ENCODE measurements at places on chromosomes 1 and 21.

- DNase-seq = no peak
These were observed 148.9 kb upstream of the IGSF21 start for GRCh38 chr1:17958704-17959103.

- DNase-seq = no peak
These were observed 20.6 kb downstream of the SLC2A1 start for GRCh38 chr1:42937836-42938644.

DNA sequence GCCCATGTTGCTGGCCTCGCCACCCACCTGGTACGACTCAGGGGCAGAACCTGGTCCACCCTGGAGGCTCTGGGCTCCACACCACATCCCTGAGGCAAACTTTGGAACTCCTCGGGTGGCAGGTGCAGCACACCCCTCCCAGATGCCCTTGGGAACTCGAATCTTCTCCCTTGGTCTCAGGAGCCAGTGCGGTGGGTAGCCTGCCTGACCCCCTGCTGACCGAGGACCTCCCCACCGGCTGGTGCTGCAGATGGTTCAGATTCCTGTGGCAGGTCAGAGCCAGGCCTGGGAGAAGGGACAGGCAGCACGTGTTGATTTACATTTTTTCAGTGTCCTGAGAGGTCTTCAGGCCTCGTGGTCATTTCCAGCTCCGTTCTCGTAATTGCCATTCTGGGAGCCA is 6.3 kb upstream of the CFAP410 start:
- DNase-seq = no peak

- no peak for DNase-seq
These were observed 58.6 kb upstream of the ARHGAP29 start for GRCh38 chr1:94296018-94296417.

DNA sequence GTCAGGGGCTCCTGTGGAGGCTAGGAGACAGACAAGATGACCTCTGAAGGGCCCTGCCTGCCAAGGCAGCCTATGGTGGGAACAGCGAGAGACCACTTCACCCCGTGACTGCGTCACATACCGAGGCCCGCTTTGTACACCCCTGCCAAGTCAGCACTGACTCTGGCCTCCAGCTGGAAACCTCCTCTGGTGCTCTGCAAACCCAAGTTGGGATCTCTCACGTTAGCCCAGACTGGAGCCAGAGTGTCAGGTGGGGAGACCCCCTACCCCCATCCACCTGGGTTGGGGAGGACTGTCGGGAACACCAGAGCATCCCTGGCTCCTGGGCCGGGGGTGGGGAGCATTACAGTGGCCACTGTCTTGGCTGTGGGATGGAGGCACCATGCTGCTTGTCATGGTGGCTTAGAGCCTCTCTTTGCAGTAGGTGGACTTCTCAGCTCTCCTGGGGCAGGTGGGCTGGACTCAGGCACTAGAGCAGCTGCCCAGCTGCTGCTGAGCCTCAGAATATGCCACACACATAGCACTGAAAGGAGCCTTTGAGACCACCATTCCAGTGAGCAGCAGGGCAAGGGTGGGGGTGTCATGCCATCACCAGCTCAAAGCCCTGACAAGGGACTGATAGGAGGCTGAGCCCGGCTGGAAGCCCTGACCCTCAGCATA is 50.4 kb downstream of the ELK4 start:
- no peak for DNase-seq

DNA sequence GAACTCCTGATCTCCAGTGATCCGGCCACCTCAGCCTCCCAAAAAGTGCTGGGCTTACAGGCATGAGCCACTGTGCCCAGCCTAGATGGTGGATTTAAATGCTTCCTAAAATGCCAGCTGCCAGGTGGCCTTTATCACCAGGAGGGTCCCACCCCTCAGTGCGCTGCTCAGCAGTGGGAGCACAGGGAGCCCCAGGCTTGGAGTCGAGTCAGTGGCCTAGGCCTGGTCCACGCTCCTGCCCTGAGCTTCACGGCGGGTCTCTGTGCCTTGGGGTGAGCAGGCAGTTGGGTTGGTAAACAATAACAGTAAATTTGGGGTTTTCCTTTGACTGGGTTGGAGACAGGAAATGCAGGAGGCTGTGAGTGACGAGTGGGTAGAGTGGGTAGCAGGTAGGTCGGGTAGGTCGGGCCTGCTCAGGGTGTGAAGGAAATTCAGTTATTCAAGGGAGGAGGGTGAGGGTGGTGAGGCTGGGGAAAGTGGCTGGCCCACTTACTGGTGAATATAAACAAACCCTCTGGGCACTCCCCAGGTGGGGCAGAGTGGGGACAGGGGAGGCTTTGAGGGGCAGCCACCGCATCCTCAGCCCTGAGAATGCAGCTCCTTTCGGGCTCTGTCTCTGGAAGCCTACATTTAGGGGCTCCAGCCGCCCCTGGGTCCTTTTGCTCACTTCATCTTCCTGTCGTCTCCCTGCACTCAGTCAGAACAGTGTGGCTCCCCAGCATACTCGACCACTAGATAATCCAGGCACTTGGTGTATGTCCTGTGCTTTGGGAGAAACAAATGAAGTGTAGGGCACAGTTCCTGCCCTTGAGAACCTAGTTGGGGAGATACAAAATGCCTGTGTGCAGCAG is 33.5 kb upstream of the IL19 start:
- peak; percentile 34 for DNase-seq

DNA sequence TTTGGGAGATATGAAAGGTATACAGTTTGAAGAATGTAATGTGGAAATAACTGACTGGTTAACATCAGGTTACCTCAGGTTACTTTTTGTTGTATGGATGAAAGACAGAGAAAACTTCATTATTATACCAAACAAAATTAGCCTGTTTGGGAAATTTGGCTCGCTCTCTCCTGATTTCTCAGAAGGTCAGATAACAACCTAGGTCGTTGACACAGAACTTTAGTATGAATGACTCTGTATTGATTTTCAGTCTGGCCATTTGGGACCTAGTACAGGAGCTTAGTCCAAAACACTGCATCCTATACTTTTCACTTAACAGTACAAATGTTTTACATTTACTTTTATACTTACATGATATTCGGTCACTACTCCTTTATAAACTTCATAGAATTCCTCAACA is 128.3 kb downstream of the ATP1B1 start:
- DNase-seq = no peak

DNA sequence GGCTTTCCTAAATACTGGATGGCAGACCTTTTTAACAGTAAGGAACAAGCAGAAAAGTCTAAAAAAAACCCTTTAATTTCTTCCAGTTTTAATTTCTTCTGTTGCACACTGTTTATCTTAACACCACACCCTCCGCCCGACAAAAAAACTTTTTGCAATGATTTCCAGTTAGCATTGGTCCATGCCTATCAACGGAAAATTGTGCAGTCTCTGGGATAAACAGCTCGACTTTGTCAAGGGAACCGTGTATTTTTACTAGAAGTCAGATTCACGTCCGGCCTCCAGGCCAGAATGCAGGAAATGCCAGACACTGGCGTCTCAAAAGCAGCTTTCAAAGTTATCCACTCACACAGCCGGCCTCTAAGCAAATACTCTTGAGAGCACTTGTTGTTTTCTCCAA is 378 bp upstream of the NUP210L start:
- DNase-seq = no peak

GRCh38 chr1:216410026-216410425 is 13.2 kb downstream of the USH2A start:
- DNase-seq = no peak

- no peak for DNase-seq
These were observed 9.8 kb upstream of the GJA8 start for GRCh38 chr1:147892731-147893214.

DNA sequence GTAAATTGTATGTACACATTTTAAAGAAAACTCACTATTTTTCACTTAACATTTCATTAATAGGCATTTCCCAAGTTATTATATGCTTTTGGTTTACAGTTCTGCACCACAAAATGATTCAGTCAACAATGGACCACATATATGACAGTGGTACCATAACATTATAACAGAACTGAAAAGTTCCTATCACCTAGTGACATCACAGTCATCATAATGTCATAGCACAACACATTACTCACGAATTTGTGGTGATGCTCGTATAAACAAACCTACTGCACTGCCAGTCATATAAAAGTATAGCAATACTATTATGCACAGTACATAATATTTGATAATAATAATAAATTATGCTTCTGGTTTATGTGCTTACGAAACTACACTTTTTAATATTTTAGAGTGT is 30.9 kb downstream of the DNAI4 start:
- DNase-seq = no peak

DNA sequence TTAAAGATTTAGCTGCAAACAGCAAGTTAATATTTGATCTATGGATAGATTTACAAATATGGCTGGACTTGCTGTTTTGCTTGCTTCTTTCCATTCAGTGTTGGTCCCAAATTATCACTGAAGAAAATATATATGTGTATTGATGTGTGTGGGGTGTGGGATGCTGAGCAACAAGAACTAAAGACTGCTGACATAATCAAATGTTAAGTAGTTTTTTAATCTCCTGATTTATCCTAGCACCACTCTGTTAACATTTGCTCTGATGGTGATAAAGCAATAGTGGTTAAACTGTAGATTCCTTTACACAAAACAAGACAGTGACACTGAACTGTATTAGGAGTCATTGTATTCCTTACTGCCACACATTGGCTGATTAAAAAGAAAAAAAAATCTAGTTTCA is 1023.5 kb upstream of the B3GALT2 start:
- DNase-seq = no peak

DNA sequence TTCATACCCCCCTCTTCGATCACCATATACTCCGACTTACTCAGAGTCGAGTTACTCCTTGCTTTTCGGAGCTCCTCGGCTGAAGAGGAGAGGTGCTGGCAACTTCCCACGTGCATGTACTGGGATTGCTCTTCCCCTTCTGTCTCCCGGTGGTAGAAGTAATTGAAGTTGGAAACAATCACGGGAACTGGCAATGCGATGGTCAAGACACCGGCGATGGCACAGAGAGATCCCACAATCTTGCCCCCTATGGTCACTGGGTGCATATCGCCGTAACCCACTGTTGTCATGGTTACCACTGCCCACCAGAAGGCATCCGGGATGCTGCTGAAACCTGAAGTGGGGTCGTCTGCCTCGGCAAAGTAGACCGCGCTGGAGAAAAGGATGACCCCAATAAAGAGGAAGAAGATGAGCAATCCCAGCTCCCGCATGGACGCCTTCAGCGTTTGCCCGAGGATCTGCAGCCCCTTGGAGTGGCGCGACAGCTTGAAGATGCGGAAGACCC is 1.5 kb downstream of the KCNA3 start:
- no peak for DNase-seq

- no peak for DNase-seq
These were observed 235.9 kb upstream of the DMRTA2 start for GRCh38 chr1:50659107-50659662.

DNA sequence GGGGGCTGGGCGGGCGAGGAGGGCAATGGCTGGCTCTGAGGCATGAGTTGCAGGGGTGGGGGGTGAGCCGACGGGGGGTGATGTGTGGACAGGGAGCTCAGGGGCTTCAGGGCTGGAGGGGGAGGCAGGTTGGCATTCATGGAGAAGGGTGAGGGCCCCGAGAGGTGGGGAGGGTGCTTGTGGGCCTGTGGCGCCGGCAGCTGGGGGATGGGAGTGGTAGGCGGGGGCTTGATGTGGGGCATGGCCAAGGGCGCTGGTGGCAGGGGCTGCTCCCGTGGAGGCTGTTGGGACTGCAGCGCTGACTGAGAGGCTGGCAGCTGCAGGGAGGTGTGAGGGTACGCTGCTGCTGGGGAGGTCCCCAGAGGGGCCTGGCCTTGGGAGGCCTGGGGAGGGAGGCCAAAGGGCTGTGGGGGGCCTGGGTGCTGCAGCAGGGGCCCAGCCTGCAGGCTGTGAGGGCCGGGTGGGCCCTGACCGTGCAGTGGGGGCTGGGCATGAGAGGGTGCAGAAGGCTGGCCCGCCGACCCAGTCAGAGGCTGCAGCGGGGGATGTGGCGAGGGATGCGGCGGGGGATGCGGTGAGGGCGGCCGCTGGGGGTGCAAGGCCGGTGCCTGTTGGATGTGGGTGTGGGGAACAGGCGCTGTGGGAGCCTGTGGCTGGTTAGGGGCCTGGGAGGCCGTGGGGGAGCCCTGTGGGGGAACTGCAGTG is 42.7 kb downstream of the SLC45A1 start:
- DNase-seq = no peak

DNA sequence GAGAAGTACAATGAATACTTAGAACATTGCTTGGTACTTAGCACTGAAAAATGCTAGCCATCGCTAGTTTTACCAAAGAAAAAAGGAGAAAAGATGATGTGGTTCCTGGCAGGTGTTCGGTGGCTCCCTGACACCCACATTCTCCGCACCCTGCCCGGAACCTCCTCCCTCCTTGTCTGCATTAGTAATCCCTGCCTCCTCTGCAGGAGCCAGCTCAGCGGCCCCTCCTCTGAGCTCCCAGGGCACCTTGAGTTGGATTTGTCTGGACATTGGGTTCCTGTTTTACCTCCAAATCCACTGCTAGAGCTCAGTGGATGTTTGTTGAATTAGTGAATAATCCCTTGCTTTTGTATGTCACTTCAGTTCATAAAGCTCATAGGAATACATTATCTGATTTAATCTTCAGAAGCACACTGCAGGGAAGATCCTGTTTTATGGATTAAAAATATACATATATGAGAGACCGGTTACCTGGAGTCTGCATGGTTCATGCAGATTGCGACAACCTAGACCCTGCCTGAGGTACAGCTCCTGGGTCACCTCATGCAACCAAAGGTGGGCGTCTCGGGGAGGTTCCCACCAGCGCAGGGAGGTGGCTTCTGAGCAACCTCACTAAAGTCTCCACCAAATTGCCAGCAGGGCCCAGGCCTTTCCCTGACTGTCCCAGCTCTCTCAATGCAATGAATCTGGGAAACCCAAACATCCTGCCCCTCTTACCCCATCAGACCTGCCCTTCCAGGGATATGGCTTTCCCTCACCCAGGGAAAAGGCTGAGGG is 24.2 kb downstream of the PCAT6 start:
- no peak for DNase-seq

Data from ecto neural progenitor cell (in vitro differentiated cells).